Stimulated activated CD8-positive, alpha-beta memory T cell treated with anti-CD3 and anti-CD28 coated beads, Interleukin-4, amount 100 ng/mL, for 1 hour (primary cell): ENCODE measurements at places on chromosomes 6 and 20.

- DNase-seq, result no peak
Measured at GRCh38 chr6:88651400-88651799, 312.0 kb downstream of the RNGTT start.

DNA sequence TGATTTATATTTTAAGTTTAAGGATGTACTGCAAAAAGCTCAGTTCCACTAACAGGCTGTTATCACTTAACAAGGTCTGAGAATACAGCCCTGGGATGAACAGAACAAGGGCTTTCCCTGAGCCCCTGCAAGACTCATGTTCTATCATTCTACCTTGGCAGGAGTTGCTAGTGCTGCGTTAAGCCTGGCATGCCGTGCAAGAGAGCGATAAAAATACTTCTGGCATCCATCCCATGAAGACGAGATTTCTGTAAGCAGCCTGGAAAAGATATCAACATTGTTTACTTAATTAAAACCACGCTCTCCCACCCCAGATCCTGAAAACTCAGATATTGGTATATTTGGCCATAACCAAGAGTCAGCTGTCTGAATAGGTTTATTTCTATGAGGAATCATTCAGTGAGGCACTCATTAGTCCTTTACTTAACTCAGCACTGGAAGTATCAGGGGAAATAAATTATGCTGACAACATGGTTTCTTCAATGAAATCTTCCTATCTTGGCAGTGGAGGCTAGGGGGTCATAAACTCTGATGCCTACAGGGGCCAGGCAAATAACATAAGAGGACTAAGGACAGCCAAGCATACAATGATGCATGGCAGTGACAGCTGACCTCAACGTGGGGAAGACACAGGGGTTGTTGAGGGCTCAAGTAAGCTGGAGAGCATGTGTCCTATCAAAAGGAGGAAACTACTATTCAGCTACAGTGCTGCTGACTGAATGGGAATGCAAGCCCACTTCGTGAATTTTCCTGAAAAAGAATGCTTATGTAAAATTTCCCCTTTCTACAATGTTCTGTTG, 37.6 kb upstream of the LYRM2 start:
- no peak for DNase-seq

GRCh38 chr6:148565930-148566663, 180.7 kb upstream of the UST start:
- no peak for DNase-seq

GRCh38 chr20:39563349-39563748, 601.2 kb downstream of the DHX35 start:
- no peak for DNase-seq

GRCh38 chr20:25065625-25066338, 7.8 kb upstream of the ACSS1 start:
- no peak for DNase-seq

DNA sequence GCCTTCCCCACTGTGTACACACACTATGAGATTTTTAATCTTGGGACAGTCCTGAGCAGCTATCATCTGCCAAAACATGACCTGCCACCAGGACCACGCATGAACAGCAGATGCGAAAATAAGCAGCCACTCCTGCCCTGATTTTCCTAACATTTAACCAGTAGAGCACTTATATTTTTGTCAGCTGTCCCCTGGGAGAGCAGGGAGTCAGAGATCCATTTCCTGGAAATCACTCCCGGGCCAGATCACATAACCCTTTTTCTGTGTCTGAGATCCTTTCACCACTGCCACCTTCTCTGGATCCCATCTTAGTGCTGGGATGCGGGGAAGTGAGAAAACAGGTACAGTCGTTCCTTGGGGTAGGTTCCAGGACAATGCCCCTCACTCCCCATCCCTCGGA, 5.7 kb downstream of the SDCBP2 start:
- no peak for DNase-seq

DNA sequence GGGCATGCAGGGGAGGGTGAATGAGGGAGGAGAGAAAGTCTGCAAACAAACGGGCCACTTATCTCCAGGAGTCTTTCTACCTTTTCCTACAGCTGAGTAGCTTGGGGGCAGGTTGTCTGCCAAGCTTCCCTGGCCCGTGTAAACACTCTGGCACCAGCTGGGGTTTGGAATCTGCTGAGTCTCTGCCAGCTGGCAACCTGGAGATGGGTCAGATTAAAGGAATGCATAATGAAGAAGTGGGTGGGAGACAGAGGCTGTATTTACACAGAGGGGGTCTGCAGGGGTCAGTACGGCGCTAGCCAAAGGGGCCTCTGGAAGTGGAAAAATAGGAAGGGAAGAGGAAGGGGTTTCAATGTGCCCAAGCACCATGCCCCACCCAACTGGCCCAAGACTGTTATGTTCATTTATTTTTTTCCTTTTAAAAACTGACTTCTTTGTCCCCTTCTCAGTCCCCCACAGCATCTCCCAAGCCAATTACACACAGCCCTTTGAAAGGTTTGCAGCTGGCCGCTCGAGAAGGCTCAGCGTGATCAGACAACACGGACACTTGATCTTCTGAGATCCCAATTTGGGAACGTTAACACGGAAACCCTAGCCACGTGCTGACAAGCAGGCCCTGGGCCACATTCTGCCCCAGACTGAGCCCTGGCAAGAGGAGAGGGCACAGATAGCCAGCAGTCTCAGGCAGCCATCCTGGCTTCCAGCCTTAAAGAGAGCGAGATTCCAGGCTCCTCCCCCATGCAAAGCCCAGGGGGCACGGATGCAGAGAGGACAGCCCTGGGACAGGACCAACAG, 25.2 kb downstream of the TRAM2 start:
- no peak for DNase-seq

GRCh38 chr20:49482621-49483017, at the start of gene KCNB1:
Gene KCNB1, minus strand, starts transcription at chr20:49482668. Its CDS starts 188 bp downstream, at chr20:49482480.
- DNase-seq, result no peak

GRCh38 chr6:32815996-32816395, 806 bp downstream of the HLA-DOB start:
- no peak for DNase-seq

- DNase-seq, result no peak
Measured at GRCh38 chr6:166618866-166619761, 7.9 kb downstream of the RPS6KA2 start.

- DNase-seq, result no peak
Measured at GRCh38 chr6:137933696-137934095, 66.6 kb downstream of the TNFAIP3 start.

DNA sequence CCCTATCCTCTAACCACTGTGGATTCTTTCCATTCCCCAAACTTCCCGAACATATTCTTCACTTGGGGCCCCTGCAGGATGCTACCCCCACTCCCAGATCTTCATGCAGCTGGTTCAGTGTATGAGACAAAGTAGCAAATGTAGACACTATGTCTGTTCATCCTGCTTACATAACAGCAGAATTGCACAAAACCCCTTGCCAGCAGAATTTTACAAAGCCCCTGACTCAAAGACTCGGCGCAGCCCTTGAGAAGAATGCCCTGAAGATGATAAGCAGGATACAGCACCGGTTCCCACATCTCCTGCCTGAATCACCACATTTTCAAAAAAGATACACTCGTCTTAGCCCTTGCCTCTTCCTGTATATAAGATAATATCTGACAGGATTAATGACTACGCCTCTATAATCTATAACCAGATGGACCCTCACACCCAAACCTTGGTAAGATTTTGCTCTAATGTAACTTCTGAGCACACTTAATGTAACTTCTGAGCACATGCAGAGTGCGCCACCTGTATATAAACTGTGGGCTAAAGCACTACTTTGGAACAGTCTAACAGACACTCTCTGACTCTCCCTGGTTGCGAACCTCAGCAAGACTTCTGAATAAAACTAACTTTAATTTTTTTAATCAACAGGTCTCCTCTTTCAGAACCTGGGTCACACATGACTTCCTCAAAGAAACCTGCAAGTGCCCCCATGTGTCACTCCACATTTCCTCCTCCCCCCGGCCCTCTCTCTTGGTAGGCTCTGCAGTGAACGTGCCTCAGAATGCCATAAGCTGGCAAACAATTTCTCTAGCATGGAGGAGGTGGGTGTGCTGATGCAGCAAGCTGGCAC, 28.7 kb downstream of the RALGAPA2 start:
- DNase-seq, result no peak

GRCh38 chr6:11341867-11342266, 109.4 kb upstream of the NEDD9 start:
- DNase-seq, result no peak

GRCh38 chr20:9353916-9354276, 160.5 kb upstream of the LAMP5 start:
- no peak for DNase-seq

GRCh38 chr6:83878902-83879644, 19.6 kb downstream of the CYB5R4 start:
- no peak for DNase-seq

DNA sequence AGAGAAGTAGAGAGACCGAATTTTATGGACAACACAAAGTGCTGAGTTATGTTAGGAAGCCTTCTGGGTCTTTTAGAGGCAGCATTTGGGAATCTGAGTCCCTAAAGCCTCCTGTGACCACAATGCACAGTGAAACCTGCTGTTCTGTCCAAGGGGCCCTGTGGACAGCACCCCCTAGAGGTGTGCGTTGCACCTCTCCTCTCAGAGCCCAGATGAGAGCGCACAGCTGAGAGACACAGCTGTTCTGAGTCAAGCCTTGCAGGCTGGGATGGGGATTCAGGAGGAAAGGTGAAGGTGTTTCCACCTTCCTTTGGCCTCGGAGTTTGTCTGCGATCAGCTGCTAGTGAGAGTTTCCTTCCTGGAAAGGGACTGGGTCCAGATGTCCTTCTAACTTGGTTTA, 13.0 kb downstream of the PCK1 start:
- DNase-seq, result no peak

- no peak for DNase-seq
Measured at GRCh38 chr6:169646906-169647567, 54.8 kb downstream of the WDR27 start.

- DNase-seq, result no peak
Measured at GRCh38 chr6:154359161-154359574, 2.6 kb upstream of the IPCEF1 start.

DNA sequence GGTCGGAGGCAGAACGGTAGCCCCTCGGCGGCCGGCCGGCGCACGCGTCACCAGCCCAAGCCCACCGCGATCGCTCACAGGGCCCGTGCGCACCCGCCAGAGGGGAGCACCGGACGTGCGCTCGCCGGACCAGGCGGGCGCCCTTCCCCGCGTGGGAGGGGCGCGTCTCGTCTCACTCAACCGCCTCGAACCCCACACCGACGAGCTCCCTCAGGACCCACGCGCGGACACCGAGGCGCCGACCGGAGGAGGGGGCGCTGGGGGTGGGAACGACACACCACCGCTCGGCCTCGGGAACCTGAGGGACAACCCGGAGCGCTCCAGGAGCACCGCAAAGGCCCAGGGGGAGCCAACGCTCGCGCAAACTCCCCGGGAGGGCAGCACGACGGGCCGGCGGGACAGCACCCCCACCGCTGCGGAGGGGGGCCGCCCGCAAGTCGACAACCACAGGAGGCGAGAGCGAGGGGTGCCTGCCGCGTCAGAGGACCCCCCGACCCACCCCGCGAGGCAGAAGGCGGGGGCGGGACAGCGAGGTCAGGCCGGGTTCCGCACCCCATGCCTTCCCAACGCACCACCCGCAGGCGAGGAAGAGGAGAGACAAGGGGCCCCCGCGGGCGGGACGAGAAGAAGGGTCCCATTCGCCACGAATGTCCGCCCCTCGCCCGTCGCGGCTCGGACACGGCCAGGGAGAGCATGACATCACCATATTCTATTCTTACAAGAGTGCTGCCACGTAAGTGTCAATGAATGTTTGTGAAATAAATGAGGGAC, 512.7 kb upstream of the ZNF337 start:
- DNase-seq, result no peak

DNA sequence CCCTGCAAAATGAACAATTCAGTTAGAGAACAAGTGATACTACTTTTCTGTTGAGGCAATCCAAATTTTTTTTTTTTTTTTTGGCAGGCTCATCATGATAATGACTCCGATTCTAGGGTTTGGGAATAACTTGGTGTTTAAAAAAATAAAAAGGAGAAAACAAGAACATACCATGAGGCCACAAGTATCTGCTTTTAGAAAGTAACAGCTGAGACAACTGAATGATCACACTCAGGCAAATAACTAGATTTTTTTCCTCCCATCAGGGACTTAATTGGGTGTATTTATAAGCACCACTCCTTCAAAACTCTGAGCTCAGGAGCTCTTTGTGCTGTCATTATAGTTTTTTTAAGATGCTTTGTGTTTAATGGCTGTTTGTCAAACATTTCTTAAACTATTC, 29.6 kb downstream of the PAK5 start:
- DNase-seq, result no peak

DNA sequence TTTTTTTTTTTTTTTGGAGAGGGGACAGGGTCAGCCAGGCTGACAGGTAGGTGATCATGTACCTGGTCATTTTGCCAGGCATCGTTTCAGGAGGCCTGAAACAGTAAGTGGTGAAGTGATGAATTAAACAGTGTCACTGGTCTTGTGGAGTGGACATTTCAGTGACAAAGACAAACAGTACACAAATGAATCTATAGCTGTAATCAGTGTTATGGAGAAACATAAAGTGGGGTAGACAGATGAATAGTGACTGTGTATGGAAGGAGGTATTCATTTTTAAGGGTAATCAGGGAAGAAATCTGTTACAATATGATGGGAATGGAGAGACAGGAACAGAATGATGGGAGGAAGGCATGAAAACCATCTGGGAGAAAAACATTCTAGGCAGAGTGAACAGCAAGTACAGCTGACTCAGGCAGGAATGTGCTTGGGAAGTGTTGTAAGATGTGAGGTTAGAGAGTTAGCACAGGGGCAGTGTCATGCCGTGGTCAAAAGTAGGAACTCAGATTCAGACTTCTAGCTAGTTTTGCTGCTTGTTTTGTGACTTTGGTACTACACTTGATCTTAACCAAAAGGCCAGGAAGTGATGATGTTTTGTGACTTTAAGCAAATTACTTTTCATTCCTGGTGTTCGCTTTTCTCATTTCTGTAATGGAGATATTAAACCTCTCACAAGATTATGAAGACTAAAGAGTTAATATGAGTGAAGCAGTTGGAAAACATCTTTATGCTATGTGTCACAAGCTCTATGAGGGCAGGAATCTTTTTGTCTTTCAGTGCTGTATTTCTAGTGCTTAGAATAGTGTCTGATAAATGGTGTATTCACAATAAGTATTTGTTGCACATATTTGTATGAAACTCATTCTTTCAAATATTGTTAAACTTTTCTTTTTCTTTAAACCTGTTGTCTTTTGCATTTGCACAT, 43.4 kb downstream of the QKI start:
- no peak for DNase-seq

DNA sequence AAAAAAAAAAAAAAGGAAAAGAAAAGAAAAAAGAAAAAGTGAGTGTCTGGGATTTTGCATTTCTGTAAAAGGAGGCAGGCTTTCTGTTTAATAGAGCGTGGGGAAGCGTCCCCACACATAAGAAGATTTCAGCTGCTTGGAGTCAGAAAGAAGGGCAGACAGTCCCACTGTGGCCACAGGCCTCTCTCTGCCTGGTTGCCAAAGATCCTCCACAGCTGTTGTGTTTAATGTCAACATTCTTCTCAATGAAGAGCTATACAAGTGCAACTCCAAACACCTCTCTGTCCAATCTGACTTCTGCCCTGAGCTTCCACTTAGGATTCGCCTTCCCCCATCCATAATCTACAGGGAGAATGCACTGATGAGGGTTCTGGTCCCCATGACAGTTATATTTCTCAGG, 64.3 kb upstream of the MLN start:
- DNase-seq, result no peak
